ENCODE measurements at places on chromosomes 16 and 17.

DNA sequence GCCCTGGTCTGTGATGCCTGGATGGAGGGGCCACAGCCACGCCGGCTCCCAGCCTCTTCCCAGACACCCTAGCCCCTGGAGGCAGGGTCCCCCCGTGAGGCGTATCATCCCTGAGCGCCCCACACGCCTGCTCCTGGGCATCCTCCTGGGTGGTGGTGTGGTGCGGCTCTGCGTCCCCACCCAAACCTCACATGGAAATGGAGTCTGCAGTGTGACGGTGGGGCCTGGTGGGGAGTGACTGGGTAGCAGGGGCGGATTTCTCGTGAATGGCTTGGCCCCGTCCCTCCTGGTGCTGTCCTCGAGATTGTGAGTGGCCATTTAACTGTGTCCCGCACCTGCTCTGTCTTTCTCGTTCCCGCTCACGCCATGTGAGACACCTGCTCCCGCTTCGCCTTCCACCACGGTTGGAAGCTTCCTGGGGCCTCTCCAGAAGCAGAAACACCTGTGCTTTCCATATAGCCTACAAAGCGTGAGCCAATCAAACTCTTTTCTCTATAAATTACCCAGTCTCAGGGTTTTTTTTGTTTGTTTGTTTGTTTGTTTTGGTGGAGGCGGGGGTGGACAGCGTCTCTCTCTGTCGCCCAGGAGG is 5.9 kb upstream of the SSTR5 start:
- DNase-seq: no peak

DNA sequence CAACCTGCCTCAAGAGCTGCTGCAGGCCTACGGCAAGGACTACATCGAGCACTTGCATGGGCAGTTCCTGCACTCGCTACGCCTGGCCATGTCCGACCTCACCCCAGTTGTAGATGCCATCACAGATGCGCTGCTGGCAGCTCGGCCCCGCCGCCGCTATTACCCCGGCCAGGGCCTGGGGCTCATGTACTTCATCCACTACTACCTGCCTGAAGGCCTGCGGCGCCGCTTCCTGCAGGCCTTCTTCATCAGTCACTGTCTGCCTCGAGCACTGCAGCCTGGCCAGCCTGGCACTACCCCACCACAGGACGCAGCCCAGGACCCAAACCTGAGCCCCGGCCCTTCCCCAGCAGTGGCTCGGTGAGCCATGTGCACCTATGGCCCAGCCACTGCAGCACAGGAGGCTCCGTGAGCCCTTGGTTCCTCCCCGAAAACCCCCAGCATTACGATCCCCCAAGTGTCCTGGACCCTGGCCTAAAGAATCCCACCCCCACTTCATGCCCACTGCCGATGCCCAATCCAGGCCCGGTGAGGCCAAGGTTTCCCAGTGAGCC is 5.8 kb downstream of the HSD11B2 start:
- no peak for DNase-seq

- no peak for DNase-seq
Measured at GRCh38 chr17:48570325-48571023, 7.7 kb downstream of the HOXB4 start.

- peak; percentile 44 for DNase-seq
Measured at GRCh38 chr16:50742576-50743200, 802 bp downstream of the CYLD start.

DNA sequence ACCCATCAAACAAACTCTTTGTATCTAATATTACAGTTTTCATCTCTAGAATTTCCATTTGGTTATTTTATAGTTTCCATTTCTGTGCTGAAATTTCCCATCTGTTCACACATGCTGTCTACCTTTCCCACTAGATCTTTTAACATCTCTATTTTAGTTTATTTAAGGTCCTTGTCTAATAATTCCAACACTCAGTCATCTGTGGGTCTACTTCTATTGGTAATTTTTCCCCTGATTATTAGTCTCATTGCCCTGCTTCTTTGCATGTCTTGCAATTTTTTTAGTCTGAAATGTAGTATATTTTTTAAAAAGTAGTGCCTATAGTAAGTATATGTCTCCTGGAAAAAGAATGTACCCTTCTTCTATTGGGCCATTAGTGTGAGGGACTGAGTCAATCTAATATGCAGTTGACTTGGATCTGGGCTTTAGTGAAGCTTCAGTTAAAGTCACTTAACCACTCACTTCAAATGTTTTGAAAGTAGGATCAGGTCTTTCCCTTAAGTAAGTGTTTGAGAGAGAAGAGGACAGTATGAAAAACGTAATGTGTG is 370.8 kb downstream of the SEC14L1 start:
- no peak for DNase-seq

- DNase-seq: no peak
Measured at GRCh38 chr16:4591191-4591590, 23.5 kb downstream of the UBALD1 start.

- DNase-seq: no peak
Measured at GRCh38 chr16:89550421-89551007, 10.0 kb upstream of the RPL13 start.

DNA sequence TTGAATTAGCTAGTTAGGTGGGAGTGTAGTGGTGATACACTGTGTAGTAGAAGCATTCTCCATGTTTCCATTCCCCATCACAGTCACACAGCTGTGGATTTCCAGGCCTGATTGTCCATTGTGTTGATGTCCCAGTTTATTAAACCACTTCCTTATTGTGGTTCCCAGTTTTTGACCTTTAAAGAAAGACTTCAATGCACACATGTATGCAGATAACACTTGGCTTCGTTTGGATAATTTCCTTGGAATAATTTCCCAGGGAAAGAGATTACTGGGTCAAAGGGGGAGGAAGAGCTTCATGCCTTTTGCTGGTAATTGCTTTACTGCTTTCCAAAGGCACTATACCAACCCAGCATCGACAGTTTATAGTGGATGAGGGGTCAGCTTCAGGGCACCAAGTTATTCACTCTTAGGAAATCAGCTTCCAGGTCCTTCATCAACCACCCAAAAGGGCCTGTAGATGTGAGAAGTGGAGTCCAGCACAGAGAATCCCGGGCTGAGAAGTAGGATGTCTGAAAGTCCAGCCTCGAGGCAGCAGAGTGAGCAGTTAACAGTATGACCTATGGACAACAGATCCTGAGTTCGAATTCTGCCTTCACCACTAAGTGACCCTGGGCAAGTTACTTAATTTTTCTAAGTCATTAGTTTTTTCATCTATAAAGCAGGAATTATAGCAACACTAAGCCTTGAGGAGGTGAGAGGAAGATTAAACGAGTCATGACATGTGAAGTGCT is 31.3 kb upstream of the TNS4 start:
- no peak for DNase-seq

DNA sequence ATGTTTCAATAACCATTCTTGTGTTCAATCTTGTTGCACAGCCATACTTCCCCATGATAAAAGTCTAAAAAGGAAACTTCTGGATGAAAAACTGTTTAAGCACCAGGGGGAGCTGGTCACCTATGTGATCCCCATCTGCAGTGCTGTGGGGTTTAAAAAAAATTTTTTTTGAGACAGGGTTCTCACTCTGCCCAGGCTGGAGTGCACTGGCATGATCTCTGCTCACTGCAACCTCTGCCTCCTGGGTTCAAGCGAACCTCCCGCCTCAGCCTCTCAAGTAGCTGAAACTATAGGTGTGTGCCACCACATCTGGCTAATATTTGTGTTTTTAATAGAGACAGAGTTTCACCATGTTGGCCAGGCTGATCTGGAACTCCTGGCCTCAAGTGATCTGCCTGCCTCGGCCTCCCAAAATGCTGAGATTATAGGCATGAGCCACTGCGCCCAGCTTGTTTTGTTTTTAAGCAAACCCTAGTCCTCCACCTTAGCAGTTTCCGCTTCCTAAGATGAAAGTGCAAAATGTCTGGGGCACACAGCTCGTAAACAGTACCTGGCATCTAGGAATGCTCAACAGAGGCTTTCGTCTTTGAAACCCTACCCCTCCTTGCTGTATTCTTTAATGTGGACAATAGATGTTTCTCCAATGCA is 25.4 kb downstream of the DNAJA2 start:
- peak; percentile 41 for DNase-seq

- DNase-seq: no peak
Measured at GRCh38 chr17:74019271-74019670, 184.2 kb upstream of the RPL38 start.

DNA sequence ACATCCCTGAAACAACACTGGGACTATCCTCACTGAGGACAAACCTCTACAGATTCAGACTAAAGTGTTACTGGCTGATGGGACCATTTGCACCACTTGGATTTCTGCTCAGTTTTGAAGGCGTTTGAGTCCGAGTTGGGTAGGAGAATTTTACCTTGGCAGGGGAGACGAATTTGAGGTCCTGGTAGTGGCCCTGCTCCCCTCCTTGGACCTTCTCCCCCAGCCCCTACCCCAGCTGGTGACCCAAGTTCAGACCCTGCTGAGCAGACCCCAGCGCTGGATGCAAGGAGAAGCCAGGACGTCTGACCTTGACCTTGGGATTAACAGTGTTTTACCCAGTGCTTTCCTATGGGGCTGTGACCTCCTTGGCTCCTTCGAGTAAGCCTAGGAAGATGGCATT is 13.6 kb downstream of the CACNG5 start:
- DNase-seq: no peak

- peak; percentile 74 for DNase-seq
Measured at GRCh38 chr16:67428146-67428731, 2.7 kb upstream of the HSD11B2 start.

DNA sequence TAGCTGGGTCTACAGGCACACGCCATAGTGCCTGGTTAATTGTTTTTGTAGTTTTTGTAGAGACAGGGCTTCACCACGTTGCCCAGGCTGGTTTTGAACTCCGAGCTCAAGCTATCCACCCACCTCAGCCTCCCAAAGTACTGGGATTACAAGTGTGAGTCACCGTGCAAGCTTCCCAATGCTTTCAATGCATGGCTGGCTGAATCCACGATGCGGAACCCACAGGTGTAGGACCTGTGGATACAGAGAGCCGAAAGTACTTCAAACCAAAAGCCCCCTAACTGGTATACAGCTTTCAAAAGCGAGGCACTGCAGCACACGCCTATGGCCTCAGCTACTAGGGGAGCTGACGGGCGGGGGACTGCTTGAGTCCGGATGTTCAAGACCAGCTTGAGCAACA is 44.8 kb downstream of the METTL16 start:
- DNase-seq: no peak

DNA sequence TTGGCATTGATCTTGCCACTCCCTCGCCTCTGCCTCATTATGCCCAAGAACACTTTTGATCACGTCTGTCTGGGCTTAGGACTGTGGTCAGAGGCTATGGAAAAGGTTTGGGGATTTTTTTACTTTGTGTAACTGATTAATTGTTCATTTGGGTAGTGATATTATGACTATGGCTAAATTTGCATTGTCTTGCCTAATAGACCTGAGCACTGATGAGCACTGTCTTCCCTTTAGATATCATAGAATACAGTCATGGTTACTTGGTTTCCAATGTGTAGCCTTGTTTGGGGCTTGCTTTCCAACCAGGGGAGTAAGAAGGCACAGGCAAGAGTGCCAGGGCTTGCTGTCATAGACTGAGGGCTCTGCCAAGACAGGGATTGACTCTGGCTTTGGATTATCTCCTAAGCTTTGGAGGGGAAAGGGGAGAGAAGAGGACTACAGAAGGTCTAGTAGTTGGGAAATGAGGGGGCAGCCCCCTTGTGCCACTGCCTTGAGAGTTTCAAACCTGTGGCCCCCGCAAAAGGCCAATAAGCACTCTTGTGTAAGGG is 13.7 kb downstream of the LIMD2 start:
- DNase-seq: no peak

DNA sequence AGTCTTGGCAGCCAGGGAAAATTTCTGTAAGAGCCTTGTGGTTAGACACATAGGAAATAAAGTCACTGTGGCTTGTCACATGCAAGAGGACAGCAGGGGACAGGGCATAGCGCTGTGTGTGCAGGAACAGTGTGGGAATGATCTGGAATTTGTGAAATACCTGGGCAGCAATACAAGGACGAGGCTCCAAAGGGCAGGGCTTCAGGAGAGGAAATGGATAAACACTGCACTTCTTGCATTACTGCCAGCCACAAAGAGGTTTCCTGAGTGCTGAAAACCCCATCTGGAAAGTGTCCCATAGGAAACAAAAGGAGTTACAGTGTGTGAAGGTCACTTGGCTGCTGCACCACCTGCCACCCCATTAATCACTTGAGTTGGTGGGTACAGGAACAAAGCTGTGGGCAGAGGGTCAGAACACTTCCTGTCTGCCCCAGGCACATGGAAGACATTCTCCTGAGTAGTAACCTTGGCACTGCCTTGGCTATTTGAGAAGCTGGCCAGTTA is 12.1 kb upstream of the HP start:
- no peak for DNase-seq

GRCh38 chr16:27547134-27547533 is 2.6 kb downstream of the GTF3C1 start:
- DNase-seq: peak; percentile 35

DNA sequence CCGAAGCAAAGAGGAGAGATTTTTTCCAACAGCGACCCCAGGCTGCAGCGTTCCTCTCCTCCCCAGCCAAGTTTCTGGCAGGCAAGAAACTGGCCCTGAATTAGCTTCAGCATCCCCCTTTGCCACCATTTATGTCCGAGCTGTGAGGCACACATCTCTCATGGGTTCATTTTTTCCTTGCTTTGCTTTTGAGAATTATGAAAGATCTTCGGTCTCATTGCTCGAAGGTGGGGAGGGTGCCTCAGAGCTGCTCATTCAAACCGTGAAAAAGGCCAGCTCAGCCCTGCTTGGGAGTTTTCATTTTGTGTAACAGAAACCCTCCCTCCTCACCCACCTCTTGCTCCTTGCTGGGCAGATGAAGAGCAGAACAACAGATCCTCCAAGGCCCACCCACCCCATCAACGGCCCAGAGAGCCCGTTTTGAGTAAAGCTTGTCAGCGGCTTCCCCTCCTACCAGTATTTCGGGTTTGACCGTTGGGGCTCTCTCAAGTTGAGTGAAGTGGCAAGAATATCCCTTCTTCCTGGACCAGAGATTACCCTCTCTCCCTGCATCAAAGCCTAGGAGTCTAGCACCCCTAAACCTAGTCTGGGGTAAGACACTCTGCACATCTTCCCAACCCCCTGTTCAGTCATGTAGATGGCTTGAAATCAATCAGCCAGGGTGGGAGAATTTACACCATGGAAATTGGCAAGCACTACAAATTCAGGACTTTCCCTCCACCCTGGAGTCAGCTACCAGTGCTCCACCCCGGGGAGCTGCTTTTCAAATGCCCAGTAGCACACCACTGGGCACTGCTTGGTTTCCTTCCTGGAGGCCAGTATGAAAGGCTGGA is 1.8 kb downstream of the CCR7 start:
- DNase-seq: no peak

- no peak for DNase-seq
Measured at GRCh38 chr16:14015033-14015432, 56.1 kb upstream of the MRTFB start.

DNA sequence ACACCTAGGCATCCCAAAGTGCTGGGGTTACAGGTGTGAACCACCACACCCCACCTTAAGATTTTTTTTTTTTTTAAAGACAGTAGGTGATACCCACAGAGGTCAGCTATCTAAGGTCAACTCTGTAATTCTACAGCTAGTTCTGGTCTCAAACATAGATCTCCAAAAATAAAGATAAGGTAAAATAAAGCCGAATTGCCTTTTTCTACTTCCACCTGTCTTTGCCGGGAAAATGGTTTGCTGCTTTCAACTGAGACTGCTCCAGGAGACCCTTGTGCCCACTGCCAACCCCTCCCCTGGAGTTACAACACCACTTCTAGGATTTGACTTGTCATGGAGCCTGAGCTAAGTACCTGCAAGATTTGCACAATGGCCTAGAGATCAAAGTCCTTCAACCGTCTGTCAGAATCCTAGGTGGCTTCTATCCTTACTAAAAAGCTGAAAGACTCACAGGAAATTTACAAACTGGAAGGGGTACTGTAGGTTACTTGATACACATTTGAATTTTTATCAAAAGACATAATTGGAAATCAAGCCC is 4.7 kb upstream of the CNOT1 start:
- no peak for DNase-seq

GRCh38 chr16:90083139-90083538 is 6.0 kb upstream of the PRDM7 start:
- DNase-seq: no peak
